ENCODE measurements at places on chromosomes 3 and 15.

DNA sequence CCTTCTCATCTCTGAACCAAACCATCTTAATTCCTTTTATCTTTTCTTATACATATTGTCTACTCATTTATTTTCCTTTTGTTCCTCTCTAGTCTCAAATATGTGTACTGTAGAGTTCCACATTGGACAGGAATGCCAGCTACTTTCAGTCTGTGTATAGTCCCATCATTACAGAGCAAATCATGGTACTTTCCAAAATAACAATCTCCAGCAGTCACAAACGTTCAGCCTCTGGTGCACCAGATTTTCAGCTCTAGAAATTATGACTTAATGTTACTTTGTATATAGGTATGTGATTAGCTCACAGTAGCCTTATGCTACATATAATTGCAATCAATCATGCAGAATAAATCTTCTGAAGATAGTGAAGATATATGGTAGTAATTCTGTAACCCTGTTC is 32.5 kb upstream of the TM4SF4 start:
- DNase-seq, result no peak

DNA sequence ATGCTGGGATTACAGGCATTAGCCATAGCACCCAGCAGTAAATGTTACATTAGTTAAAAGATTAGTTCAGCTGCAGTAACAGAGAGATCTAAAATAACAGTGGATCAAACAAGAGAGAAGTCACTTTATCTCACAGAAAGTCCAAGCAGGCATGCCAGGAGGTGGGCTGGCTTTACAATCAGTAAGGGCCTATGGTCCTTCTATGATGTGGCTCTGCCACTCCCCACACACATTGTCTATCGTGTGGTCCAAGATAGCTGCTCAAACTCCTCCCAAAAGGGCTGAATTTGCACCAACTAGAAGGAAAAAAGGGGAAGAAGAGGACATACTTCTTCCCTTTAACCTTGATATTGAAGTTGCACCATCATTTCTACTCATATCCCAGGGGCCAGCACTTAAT is 4.6 kb upstream of the RUVBL1 start:
- DNase-seq, result no peak

GRCh38 chr15:94620632-94621031 is 389.3 kb downstream of the MCTP2 start:
- no peak for DNase-seq

- DNase-seq, result no peak
Measured at GRCh38 chr15:82959423-82959822, 6.9 kb upstream of the HOMER2 start.

GRCh38 chr3:52429779-52430415 is 15.0 kb downstream of the SEMA3G start:
- no peak for DNase-seq

All from GM12864 (cell line).